ENCODE measurements at places on chromosomes 16 and 17.

- no peak for DNase-seq
- no peak overlapping the region for H3K27ac ChIP-seq
- peak overlapping the region; percentile 79 for H3K4me3 ChIP-seq
- peaks cover 2% of the 10 kb centered on the region for H3K27me3 ChIP-seq
Observed at GRCh38 chr17:73311428-73311780, 397 bp downstream of the CDC42EP4 start.

DNA sequence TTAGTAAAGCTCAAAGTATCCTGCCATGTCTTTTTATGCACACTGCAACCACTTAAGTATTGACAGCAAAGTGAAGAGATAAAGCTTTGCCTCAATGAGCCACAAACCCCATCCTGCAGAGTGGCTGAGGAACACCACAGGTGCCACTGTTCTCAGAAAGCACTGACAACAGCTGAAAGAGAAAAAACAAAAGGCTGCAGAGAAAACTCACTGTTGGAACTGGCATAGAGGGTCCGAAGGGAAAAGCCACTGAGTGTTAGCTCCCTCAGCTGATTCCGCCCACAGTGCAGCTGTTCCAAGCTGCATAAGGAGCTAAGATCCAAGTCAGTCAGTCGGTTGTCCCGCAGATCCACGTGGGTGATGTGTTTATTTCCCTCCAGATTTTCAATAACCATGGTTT, 48.3 kb downstream of the PHLPP2 start:
- peaks cover 34% of the 10 kb centered on the region for H3K36me3 ChIP-seq
- no peaks in the 10 kb centered on the region for H3K4me1 ChIP-seq
- no peak for DNase-seq
- H3K27me3 ChIP-seq, result no peaks in the 10 kb centered on the region

GRCh38 chr16:83238949-83239691, 568.7 kb upstream of the HSBP1 start:
- no peaks in the 10 kb centered on the region for H3K36me3 ChIP-seq
- no peaks in the 10 kb centered on the region for H3K4me1 ChIP-seq
- no peak overlapping the region for H3K27ac ChIP-seq
- no peaks in the 10 kb centered on the region for H3K27me3 ChIP-seq
- H3K4me3 ChIP-seq, result no peak overlapping the region

DNA sequence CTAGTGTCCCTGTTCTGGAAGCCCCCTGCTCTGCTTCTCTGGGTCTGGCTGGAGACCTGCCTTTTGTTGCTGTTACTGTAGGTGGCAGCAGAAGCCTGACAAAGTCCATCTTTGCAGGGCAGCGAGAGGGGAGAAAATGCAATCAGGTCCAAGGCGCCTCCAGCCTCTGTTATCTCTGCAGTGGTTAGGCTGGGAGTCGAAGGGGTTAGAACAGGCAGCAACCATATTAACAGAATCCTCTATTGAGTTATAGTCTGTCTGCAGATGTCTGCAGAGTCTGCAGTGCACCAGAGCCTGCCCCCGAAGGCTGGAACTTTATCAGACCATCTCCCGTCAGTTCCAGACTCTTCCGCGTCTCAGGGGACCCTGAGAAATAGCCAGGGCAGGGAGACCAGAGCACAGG, 404.9 kb upstream of the EEF2KMT start:
- no peak overlapping the region for H3K27ac ChIP-seq
- H3K4me3 ChIP-seq, result no peak overlapping the region
- no peaks in the 10 kb centered on the region for H3K36me3 ChIP-seq
- no peaks in the 10 kb centered on the region for H3K27me3 ChIP-seq
- no peaks in the 10 kb centered on the region for H3K4me1 ChIP-seq
- DNase-seq, result peak; percentile 10

- H3K4me1 ChIP-seq, result no peaks in the 10 kb centered on the region
- no peaks in the 10 kb centered on the region for H3K36me3 ChIP-seq
- H3K27me3 ChIP-seq, result peaks cover 12% of the 10 kb centered on the region
- DNase-seq, result no peak
Observed at GRCh38 chr16:21244518-21245215, 11.2 kb downstream of the ANKS4B start.

DNA sequence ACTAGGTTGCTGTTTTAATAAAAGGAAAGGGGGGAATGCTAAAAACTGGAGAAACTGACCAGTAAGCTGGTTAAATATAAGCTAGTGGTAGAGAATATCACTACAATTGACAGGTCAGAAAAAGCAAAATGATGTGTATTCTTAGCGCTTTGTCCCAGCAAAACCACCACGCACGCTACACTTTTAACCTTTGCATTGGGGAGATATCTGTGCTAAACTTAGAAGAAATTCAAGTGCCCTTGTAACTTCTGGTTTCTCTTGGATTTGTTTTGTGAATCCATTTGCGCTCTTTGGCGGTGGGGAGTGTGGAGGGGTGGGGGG, 1.4 kb downstream of the GAN start:
- H3K36me3 ChIP-seq, result no peaks in the 10 kb centered on the region
- H3K27me3 ChIP-seq, result no peaks in the 10 kb centered on the region
- peak overlapping the region; percentile 83 for H3K4me3 ChIP-seq
- DNase-seq, result peak; percentile 4
- no peak overlapping the region for H3K27ac ChIP-seq
- peaks cover 55% of the 10 kb centered on the region for H3K4me1 ChIP-seq

- DNase-seq, result no peak
- peaks cover 2% of the 10 kb centered on the region for H3K4me1 ChIP-seq
- no peak overlapping the region for H3K27ac ChIP-seq
- H3K27me3 ChIP-seq, result peaks cover 9% of the 10 kb centered on the region
- H3K36me3 ChIP-seq, result no peaks in the 10 kb centered on the region
Observed at GRCh38 chr17:27980043-27980442, 62.4 kb upstream of the NLK start.

GRCh38 chr17:75181608-75182318, 996 bp downstream of the SUMO2 start:
- peaks cover 41% of the 10 kb centered on the region for H3K4me1 ChIP-seq
- H3K4me3 ChIP-seq, result peak overlapping the region; percentile 90
- H3K36me3 ChIP-seq, result peaks cover 30% of the 10 kb centered on the region
- DNase-seq, result peak; percentile 63
- H3K27ac ChIP-seq, result peak overlapping the region; percentile 75

- H3K4me1 ChIP-seq, result no peaks in the 10 kb centered on the region
- H3K4me3 ChIP-seq, result no peak overlapping the region
- no peak for DNase-seq
- peaks cover 44% of the 10 kb centered on the region for H3K36me3 ChIP-seq
Observed at GRCh38 chr17:82939621-82940135, 99.9 kb upstream of the ZNF750 start.

GRCh38 chr16:48547530-48547929, 62.5 kb downstream of the N4BP1 start:
- no peak for DNase-seq
- H3K4me3 ChIP-seq, result no peak overlapping the region
- H3K27me3 ChIP-seq, result no peaks in the 10 kb centered on the region
- peaks cover 36% of the 10 kb centered on the region for H3K36me3 ChIP-seq
- peak overlapping the region; percentile 8 for H3K27ac ChIP-seq
- peaks cover 12% of the 10 kb centered on the region for H3K4me1 ChIP-seq

- H3K4me3 ChIP-seq, result no peak overlapping the region
- DNase-seq, result no peak
- peaks cover 2% of the 10 kb centered on the region for H3K4me1 ChIP-seq
Observed at GRCh38 chr17:79921411-79922115, 82.3 kb upstream of the CBX4 start.

DNA sequence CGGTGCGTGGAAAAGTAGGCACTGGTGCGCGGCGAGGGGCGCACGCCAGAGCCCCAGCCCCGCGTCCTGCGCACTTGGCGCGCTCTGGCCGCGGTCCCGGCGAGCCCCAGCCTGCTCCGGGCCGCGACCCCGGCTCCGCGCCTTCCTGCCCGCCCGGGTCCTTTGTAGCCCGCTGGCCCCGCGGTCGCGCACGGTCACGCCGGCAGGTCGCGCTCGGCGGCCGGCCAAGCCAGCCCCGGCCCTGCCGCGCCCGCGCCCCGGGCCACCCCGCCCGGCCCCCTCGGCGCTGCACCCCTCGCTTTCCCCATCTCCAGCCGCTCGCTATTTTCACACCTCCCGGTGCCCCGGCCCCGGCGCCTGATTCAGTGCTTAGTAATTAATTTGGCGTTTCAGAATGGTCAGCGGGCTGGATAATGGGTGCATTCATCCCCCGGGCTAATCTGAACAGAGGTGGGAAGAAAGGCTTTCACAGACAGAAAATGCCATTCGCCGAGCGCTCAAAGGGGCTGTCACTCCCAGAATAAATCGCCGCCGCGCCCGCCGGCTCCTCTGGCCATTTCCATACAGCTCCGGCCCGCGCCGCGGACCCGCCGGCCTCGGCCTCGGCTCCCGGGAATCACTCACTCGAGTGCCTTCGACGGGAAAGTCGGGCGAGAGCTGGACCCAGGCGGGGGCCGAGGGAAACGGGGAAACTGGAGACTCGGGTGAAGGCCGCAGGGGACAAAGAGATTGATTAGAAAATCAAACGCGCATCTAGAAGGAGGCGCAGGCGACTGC, 17.8 kb upstream of the NTN1 start:
- H3K4me3 ChIP-seq, result peak overlapping the region; percentile 43
- no peak overlapping the region for H3K27ac ChIP-seq
- no peaks in the 10 kb centered on the region for H3K36me3 ChIP-seq
- DNase-seq, result no peak
- H3K27me3 ChIP-seq, result peaks cover 54% of the 10 kb centered on the region

GRCh38 chr17:60535382-60536279, 9.6 kb upstream of the APPBP2 start:
- DNase-seq, result no peak
- no peak overlapping the region for H3K27ac ChIP-seq
- H3K36me3 ChIP-seq, result no peaks in the 10 kb centered on the region

DNA sequence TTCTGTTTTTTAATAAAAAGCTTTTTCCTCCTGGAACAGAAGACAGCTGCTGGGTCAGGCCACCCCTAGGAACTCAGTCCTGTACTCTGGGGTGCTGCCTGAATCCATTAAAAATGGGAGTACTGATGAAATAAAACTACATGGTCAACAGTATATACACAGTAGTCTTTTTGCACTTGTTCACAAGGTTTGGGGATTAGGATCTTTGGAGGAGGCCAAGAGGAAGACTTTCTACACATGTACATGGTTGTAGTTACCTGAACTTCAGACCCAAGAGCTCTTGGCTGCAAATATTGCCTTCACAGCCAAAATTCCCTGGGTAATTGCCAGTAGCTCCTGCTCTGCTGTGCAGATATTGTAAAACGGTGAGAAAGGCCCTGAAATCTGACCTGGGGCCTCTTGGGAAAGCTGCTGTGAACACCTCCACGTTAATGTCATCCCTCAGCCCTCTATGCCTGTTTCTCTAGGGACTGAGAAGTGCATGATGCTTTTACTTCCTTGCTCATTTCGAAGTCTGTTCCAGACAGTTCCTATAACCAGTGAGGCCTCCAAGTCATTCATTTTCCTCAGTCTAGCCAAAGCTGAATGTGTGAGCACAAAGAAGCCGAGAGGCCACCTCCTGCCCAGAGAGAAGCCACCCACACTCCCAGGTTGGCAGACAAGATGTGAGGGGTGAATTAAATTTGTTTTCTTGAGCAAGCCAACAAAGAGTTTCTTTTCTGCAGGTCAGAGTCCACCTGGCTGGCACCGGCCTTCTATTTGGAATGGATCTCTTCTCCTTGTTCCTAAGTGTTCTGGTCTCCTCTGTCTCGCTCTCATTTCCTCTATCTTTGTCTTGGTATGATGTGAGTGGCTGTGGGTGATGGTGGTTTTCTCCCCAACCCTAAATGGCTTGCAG, 15.9 kb downstream of the ANKRD40 start:
- H3K4me3 ChIP-seq, result no peak overlapping the region
- peaks cover 22% of the 10 kb centered on the region for H3K36me3 ChIP-seq
- H3K27ac ChIP-seq, result no peak overlapping the region
- H3K4me1 ChIP-seq, result peaks cover 4% of the 10 kb centered on the region
- H3K27me3 ChIP-seq, result no peaks in the 10 kb centered on the region
- DNase-seq, result no peak

DNA sequence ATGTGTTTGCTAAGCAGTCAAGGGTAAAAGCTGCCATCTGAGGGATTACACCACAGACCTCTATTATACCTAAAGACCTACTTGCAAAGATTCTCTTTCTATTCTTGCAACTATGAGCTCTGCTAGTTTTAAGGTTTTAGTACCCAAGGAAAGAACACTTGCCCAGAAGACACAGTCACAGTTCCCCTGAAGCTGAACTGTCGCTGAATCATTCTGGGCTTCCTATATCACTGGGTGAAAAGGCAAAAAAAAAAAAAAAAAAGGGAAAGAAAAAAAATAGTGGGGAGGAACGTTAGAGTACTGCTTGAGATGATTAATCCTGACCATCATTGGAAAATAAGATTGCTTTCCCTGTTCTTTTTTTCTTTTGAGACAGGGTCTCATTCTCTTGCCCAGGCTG, 37.9 kb downstream of the LYRM1 start:
- DNase-seq, result peak; percentile 32
- H3K27me3 ChIP-seq, result no peaks in the 10 kb centered on the region
- no peak overlapping the region for H3K4me3 ChIP-seq
- H3K36me3 ChIP-seq, result no peaks in the 10 kb centered on the region
- peaks cover 32% of the 10 kb centered on the region for H3K4me1 ChIP-seq

- no peak overlapping the region for H3K27ac ChIP-seq
- H3K4me3 ChIP-seq, result no peak overlapping the region
- H3K4me1 ChIP-seq, result no peaks in the 10 kb centered on the region
- no peaks in the 10 kb centered on the region for H3K36me3 ChIP-seq
- no peak for DNase-seq
Observed at GRCh38 chr16:82370282-82370681, 200.3 kb upstream of the MPHOSPH6 start.

- no peaks in the 10 kb centered on the region for H3K27me3 ChIP-seq
- H3K36me3 ChIP-seq, result peaks cover 10% of the 10 kb centered on the region
- no peak overlapping the region for H3K4me3 ChIP-seq
Observed at GRCh38 chr16:57562669-57563486, 20.4 kb downstream of the ADGRG5 start.

All from activated CD8-positive, alpha-beta T cell treated with anti-CD3 and anti-CD28 coated beads for 36 hours (primary cell).